Left forelimb (tissue), 1 donor: ENCODE measurements at places on chromosomes 1 and 21.

DNA sequence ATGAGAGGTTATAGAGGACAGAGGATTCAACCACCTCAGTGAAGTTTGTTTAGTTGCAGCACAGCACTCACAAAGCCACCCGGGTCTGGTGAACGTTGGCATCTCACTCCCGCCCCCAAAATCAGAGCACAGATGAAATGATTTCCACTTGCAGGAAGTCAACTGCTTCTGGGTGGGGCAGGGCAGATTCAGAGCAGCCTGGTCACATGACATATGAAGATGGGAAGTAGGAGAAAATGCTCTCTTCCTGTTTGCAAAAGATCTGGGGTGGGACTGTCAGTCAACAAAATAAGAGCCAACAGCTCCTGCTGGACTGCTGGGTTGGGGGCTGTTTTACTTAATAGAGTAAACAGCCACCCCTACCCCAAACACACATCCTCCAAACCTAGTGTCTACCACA is 43.2 kb downstream of the LRRC71 start:
- peak; percentile 54 for DNase-seq

DNA sequence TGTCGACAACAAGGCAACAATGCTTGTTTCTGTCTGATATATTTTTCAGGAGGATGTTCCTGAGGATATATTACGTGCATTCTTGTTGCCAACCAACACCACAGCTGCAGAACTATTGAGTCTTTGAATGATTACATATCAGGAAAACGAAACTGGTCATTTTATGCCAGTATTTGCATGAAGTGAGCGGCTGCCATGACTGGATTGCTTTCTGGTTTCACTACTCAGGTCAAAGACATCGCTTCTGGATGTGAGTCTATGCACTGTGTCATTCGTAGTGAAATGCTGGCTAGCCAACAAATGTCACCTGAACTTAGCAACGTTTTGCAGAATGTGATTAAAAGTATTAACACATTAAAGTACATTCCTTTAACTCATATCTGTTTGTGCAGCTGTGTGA is 35.8 kb upstream of the OLFM3 start:
- no peak for DNase-seq

- DNase-seq, result no peak
Observed at GRCh38 chr1:3924825-3925220, 24.8 kb upstream of the C1orf174 start.

- no peak for DNase-seq
Observed at GRCh38 chr1:184160236-184160635, 108.7 kb downstream of the TSEN15 start.

DNA sequence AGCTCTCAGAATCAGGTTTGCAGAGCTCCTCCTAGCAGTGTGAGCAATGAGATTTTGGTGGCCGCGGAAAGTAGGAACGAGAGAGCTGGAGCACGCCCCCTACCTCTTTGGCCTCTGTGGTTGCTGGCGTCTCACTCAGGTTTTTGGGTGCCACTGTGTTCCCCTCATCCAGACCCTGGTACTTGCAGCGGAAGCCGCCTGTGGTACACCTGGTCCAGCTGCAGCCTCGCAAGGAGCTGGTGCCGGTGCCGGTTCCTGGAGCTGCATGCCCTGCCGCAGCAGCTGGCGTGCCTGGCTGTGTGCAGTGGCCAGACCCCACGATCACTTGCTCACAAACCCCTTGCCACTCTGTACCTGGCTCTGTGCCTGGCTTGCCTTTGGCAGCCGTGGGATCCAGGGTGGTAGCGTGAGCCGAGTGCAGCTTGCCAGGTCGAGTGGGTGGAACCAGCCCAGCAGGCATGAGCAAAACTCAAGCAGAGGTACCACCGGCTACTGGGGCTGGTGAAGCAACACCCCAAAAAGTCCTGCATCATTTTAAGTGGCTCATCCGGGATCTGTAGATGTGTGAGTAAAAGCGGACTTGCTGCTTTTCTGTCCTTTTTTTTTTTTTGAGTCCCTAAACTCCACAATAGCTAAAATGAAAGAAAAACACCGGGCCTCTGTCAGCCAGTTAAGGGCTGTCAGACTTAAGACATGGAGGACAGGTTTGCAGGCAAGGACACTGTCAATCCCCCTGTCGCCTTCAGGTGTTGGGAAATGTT is 844.9 kb downstream of the KCNT2 start:
- DNase-seq, result no peak

- DNase-seq, result no peak
Observed at GRCh38 chr1:162671664-162672410, 39.6 kb downstream of the DDR2 start.

DNA sequence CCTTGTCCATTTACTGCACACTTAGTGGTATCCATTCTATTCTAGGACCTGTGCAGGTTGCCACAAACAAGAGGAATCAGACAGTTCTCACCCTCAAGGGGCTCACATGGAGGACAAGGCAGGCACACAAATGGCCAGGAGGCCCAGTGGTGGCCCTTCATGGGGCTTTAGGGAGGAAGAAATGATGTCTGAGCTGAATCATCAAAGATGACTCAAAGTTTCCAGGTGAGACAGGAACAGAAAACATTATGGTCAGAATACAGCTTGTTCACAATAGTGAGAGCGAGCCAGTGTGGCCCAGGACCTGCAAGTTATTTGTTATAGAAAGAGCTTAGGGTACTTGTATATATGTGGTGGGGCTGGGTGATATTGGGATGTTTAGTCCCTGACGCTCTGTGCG is 26.4 kb downstream of the SHISAL2A start:
- DNase-seq, result no peak

DNA sequence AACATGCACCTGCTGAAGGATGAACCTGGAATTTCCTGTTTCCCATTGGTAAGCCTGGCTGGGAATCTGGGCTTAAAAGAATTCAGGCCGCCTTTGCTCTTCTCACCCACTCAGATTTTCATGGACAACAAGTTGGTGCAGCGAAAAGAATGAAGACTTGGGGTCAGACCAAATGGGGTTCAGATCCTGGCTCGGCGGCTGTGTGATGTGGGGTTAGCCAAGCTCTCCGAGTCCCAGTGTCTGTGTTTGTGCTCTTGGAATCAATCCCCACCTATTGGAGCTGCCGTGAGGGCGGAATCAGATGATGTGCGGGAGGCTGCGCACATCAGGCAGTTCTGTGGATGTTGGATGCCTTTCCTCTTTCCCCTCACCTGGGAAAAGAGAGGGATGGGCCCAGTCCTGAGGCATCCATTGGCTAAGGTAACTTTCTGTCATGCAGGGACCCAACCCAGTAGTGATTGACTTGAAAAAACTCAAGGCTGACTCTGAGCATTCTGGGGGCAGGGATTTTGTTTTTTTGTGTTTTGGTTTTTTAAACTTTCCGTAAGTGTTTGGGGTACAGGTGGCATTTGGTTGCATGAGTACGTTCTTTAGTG is 228.3 kb downstream of the KAZN start:
- no peak for DNase-seq

DNA sequence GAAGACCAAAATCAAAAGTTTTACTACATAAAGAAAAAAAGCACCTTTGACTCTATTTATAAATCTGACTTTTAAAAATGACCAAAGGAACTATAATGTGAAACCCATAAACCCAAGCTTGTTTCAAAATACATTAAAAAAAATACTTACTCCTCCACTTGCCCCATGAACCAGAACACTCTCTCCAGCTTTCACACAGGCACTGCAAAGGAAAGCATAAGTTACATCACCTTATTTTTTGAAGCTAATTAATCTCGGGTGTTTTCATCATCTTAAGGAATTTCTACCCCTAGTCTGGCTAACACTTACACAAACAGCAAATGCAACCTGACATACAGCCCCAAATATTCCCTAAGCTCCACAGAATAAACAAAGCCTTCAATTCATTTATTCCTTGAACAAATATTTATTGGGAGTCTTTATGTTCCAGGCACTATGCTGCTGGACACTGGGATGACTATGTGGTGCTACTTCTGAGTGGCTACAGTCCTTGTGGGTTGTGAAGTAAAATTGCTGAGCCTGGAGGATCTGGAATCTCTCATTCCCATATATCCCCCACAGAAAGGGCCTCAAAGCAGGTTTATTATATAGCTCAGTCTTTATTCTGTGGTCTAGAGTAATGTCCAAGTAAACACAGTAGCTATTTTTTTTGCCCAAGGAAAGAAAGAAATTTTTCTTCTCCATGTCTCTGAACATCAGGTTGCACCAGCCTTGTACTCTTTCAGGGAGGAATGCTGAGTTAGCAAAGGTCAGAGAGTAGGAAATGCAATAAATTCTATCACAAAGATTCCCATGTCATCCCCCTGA is 18.2 kb downstream of the CRYZ start:
- no peak for DNase-seq

DNA sequence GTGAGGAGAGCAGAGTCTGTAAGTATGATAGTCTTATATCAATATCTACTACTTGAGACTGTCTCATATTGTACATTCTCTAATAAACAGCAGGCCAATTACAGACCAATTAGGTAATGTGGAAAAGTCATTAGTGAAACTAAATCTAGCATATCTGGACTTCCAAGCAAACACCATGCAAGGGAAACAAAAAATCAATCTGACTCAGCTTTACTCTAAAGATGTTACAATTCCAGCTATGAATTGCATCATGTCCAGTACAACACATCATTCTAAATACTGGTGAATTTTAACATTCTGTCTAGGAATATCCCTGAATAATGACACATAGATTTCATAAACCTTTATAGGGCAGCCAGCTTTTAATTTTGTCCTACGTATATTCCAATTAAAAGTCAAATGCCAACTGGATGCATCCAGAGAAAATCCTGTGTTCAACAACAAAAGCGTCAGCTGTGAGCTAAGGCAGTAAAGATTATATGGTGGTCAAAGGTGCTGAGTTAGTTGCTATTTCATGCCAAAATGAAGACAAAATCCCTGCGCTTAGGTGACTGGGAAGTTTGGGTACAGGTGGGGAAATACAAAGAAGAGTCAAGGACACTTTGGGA is 159.3 kb downstream of the TTLL7 start:
- DNase-seq, result no peak

DNA sequence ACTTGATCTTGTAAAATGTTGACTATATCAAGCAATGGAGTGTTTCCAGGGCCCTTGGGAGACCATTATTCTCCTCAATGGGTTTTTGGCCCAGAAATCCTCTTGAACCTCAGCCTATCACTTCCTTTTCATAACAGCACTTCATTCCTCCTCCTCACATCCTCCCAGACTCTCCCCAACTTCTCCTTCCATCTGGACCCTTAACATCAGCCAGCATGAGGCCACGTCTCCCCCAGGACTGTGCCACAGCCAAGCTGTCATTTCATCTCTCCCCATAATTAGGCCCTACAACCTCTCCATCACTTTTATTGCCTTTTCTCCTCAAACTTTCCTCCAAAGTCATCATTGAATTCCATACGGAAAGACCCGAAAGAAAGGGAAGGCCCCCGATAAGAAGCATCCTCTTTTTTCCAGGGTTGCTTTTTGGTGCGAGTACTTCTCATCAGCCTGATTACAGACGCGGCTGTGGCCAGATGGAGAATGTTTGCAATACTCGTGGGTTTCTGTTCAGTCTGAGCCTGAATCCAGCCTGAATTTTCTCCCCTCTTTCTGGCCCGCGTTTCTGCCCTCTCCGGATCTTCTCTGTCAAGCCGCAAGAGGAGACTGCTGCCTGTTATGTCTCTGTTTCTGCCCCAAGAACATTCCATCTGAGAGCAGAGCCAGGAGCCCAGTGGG is 52.7 kb upstream of the SLC25A33 start:
- DNase-seq, result no peak

DNA sequence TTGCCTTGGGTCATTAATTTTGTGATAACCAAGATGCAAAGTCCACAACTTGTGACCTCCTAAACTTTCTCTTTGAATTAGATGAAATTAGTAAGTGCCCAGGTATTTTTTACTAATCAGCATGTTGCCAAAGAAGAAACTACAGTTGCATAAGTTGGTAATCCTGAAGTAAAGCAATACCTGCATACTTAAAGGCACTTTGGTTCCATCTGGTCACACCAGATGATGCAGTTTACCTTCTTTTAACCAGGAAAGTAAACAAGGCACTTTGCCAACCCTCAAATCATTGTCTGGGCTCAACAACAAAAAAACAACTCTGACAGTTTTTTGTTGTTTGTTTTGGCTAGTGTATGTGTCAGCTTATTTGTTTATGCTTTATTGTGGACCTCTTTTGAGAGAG is 55.5 kb upstream of the DYNLT5 start:
- no peak for DNase-seq

- DNase-seq, result no peak
Observed at GRCh38 chr1:230979952-230980351, 1.1 kb downstream of the ARV1 start.

GRCh38 chr1:170041423-170042192 is 32.9 kb downstream of the KIFAP3 start:
- DNase-seq, result no peak

DNA sequence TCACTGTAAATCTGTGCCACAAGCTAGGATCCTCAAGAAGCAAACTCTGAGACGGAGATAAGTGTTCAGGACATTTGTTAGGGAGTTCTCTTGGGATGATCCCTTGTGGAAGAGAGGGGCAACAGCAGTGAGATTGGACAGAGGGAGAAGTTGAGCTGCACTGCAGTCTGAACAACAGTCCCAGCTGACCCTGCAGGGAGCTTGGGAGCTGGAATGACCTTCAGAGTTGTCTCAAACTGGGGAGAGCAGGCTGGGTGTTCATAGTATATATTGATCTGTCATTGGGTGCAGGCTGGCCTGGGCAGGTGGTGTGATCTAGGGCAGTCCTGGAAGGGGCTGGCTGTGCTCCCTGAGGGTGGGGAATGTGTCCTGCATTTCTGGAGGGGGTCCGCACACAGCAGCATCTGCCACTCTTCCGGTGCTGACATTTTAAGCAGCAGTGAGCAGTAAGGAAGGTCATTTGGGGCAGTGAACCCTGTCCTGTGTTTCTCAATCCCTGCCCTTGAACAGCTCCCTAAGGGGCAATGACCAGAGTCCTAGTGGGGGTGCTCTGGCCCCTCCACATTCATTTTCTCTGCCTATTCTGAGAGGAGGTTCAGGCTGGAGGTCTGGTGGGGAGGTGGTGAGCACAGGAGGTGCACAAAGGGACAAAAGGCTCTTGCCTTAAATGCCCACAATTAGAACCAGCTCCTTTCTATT is 90.2 kb upstream of the PPM1J start:
- no peak for DNase-seq

DNA sequence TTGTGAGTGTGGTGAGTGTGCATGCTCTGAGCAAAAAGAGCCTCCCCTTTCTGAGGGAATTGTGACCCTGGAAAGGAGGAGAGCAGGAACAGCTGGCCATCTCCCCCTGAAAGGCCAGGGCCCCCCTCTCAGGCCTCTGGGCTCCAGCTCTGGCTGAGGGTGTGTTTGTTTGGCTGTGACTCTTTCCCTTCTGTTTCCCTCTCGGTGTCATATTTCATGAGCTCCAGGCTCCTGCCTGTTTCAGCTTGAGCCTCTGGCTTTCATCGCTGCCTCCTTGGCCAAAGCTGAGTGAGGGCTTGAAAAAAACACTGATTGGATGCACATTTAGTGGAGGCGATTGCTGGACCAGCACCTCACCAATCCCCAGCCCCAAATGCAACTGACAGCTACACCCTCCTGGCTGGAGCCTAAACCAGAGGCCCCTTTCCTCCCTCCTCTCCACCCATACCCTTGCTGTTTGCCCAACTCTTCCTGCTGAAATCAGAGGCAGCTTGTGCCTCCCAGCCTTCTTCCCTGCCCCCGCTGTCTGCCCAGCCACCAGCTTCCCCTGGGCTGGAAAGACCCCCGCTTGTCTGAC is 64.1 kb downstream of the DDR2 start:
- peak; percentile 90 for DNase-seq

GRCh38 chr1:201561195-201561564 is 22.3 kb downstream of the NAV1 start:
- DNase-seq, result no peak

- DNase-seq, result no peak
Observed at GRCh38 chr1:184002071-184002470, 35.5 kb downstream of the COLGALT2 start.
